Activated CD8-positive, alpha-beta memory T cell treated with anti-CD3 and anti-CD28 coated beads, Interleukin-2, amount 10 ng/mL, durations not matched to agents 7 days and 5 days (primary cell): ENCODE measurements at places on chromosomes 6 and 20. TPM values are rescaled to one million over a fixed set of nuclear protein-coding genes. Genes with fewer than 3 reads are reported as not detected.

ENPP1 gene
- 0.47 TPM for total RNA-seq

C6orf132 gene
- 0.18 TPM for total RNA-seq

STMND1 gene
- total RNA-seq: not detected

GRCh38 chr20:62910777-62911497 lies 15.4 kb downstream of the DIDO1 start:
- peaks cover 61% of the 10 kb centered on the region for H3K36me3 ChIP-seq
- H3K27ac ChIP-seq: no peak overlapping the region
- no peak overlapping the region for H3K4me3 ChIP-seq
- peaks cover 46% of the 10 kb centered on the region for H3K4me1 ChIP-seq
- no peaks in the 10 kb centered on the region for H3K27me3 ChIP-seq
- no peak for DNase-seq

GRCh38 chr6:44012078-44012493 lies 115.2 kb downstream of the MRPL14 start:
- peaks cover 33% of the 10 kb centered on the region for H3K27me3 ChIP-seq
- H3K4me3 ChIP-seq: no peak overlapping the region
- DNase-seq: no peak
- H3K4me1 ChIP-seq: peaks cover 6% of the 10 kb centered on the region
- no peaks in the 10 kb centered on the region for H3K36me3 ChIP-seq

GRCh38 chr6:168057836-168058235 lies 21.2 kb downstream of the FRMD1 start:
- H3K4me3 ChIP-seq: no peak overlapping the region
- no peak overlapping the region for H3K27ac ChIP-seq
